Suprapubic skin (tissue), 4 donors: ENCODE measurements at places on chromosomes 4 and X.

- H3K4me3 ChIP-seq: no peak overlapping the region
- H3K36me3 ChIP-seq: no peaks in the 10 kb centered on the region
- no peak overlapping the region for H3K27ac ChIP-seq
- no peaks in the 10 kb centered on the region for H3K4me1 ChIP-seq
- no peaks in the 10 kb centered on the region for H3K27me3 ChIP-seq
- no peak for DNase-seq
Measured at GRCh38 chrX:78650906-78651437, 8.2 kb downstream of the RTL3 start.

- no peaks in the 10 kb centered on the region for H3K27me3 ChIP-seq
- DNase-seq: peak; percentile 48
- H3K4me1 ChIP-seq: peaks cover 17% of the 10 kb centered on the region
- H3K27ac ChIP-seq: no peak overlapping the region
Measured at GRCh38 chrX:47222751-47223350, 4.4 kb downstream of the CDK16 start.

DNA sequence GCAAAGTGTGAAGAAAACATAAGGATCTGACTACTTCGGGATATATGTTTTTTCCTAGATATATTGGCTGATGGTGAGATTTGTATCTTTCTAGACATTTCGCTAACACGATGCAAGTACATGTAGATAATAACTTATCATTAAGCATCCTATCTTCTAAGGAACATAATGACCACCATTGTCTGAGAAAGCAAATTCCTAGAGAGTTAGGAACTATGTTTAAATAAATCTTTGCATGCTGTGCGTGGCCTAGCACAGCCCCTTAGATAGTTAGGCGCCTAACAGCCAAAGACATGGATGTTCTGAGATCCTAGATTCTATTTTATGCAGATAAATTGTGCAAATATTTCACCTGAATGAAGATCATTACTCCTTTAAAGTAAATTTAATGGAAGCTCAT lies 3.0 kb downstream of the COL4A6 start:
- DNase-seq: no peak
- no peaks in the 10 kb centered on the region for H3K27me3 ChIP-seq
- no peak overlapping the region for H3K27ac ChIP-seq
- peaks cover 10% of the 10 kb centered on the region for H3K4me1 ChIP-seq
- no peaks in the 10 kb centered on the region for H3K36me3 ChIP-seq

DNA sequence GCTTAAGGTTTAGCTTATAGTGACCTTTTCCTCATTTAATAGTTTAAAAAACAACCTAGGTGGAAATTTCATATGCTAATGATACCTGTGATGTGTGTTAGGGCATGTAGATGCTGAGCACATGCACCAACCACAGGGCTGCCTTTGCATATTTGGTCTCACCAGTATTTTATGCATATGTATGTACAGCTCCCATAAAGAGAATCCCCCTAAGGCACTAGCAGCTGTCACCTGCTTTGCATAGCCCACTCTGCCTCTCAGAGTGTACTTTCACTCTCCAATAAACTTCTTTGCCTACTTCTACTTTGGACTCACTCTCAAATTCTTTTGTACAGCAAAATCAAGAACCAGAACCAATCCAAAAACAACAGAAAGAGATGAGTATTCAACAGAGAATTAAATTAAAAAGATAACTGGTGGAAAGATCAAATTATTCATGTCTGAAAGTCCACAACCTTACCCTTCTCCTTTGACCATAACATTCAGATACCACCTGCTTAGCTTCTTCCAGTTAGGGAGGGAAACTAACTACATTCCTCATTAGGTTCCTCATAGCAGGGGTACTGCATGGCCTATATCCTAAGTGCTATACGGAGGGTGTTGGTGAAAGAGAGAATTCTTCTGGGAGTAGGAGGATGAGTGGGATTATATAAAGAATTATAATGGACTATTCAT lies 250.5 kb downstream of the STPG2 start:
- H3K4me1 ChIP-seq: no peaks in the 10 kb centered on the region
- H3K27ac ChIP-seq: no peak overlapping the region
- DNase-seq: no peak
- H3K36me3 ChIP-seq: no peaks in the 10 kb centered on the region
- H3K4me3 ChIP-seq: no peak overlapping the region

GRCh38 chr4:156547891-156548290 lies 423.7 kb downstream of the PDGFC start:
- no peaks in the 10 kb centered on the region for H3K27me3 ChIP-seq
- H3K4me3 ChIP-seq: no peak overlapping the region
- H3K4me1 ChIP-seq: peaks cover 5% of the 10 kb centered on the region
- no peaks in the 10 kb centered on the region for H3K36me3 ChIP-seq
- DNase-seq: no peak
- H3K27ac ChIP-seq: no peak overlapping the region

DNA sequence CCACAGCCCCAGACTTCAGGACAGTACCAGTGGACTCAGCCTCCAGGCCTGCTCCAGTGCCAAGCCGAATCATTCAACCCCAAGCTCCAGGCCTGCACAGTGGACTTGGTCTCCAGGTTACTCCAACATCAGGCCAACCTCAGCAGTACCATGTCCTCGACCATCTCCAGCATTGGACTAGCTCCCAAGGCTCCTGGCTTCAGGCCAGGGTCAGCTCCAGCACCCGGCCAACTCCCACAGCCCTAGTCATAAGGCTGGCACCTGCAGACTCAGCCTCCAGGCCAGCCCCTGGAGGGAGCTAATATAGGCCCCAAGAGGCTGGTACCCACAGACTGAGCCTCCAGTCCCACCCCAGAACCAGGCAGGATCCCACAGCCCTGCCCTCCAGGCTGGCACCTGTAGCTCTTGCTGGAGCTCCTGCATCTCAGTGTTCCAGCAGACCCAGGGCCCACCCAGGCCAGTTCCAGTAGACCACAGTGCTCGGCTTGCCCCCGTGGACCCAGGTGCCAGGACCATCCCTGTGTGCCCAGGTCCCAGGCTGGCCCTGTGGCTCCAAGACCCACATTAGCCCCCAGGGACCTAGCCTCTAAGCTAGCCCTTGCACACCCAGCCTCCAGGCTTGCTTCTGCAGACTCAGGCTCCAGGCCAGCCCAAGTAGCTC lies 25.6 kb downstream of the ZMAT1 start:
- H3K4me3 ChIP-seq: no peak overlapping the region
- no peak overlapping the region for H3K27ac ChIP-seq
- DNase-seq: no peak
- H3K36me3 ChIP-seq: no peaks in the 10 kb centered on the region
- no peaks in the 10 kb centered on the region for H3K27me3 ChIP-seq

GRCh38 chrX:103573202-103573601 lies 12.1 kb upstream of the TCEAL4 start:
- H3K36me3 ChIP-seq: no peaks in the 10 kb centered on the region
- H3K27me3 ChIP-seq: no peaks in the 10 kb centered on the region
- H3K27ac ChIP-seq: no peak overlapping the region
